ENCODE measurements at places on chromosomes 1 and 21.

GRCh38 chr1:113519556-113519955 is 129.2 kb downstream of the MAGI3 start:
- peak; percentile 38 for DNase-seq

- DNase-seq, result no peak
These were observed 138.0 kb upstream of the TNR start for GRCh38 chr1:175881246-175881976.

- no peak for DNase-seq
These were observed 5.8 kb upstream of the CHI3L2 start for GRCh38 chr1:111221633-111222291.

DNA sequence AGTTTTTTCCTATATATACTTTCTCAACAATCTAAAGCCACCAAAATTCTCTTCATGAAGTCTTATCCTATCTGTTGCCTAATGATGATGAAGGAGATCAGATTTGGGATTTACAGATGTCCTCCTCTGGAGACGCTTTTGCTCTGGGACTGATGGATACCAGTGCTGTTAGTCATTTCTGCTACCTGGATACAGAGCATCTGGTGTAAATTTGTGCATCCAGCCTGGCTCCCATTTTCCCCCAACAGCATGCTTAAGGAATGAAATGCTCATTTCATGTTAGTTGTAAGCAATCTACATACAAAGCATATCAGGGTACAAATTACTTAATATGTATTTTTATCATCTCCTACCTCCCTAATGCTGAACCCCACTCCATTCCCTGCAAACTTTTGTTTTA is 57.7 kb downstream of the HNRNPR start:
- no peak for DNase-seq
